Astrocyte of the spinal cord (primary cell): ENCODE measurements at places on chromosomes 1 and 21.
A peak's percentile ranks its signal among the peaks of the same experiment; 100 is the strongest.

DNA sequence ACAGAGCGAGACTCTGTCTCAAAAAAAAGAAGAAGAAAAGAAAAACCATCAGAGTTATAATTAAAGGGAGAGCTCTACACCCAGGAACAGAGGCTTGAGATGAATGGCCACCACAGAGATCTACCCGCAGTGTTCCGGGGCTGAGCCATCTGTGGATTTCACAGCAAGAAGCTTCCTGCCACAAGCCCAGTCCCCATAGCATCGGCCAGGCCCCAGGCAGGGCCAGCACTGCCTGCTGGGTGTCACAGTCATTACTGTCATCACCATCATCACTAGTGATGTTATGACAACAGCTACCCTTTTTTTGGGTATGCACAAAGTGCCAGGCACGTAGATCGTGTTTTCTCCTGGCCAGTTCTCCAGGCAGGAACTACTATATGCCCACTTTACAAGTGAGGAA is 111.6 kb upstream of the VAMP3 start:
- DNase-seq = no peak

GRCh38 chr1:54378157-54378873 is 27.9 kb downstream of the SSBP3 start:
- no peak for DNase-seq

GRCh38 chr21:38773099-38774061 is 32.3 kb upstream of the ETS2 start:
- DNase-seq = peak; percentile 95

DNA sequence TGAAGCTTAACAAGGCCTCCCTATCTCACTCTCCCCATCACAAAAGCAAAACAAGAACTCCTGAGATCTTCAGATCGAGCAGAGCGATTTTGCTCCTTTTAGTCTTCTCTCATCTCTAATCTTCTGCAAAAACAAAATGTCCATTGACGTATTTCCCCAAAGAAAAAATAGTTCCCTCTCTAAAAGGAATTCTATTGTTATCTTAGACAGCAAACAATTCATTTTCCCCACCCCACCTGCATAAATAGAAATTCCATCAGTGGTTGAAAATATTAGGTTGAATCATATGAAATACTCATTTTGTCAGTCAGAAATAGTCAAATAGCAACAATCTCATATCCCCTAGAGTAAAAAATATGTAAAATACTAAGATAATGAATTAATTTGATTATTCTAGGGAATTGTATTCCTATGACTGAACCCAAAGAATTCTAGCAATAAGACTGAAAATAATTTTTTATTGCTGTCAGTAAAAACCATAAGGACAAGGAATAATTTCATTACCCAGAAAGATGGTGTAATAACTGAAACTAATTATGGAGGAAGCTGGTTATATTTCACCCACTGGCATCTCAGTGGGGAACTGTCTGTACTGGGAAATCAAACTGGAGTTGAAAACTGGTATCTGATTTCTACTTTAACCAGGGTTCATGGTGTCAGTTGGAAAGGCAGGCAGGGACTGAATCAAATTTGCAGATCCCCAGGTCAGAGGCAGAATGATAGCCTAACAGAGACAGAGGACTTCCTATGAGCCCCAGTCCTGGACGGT is 51.3 kb downstream of the RHOU start:
- DNase-seq = no peak

GRCh38 chr1:178493301-178493741 is 3.4 kb downstream of the CLEC20A start:
- DNase-seq = no peak

DNA sequence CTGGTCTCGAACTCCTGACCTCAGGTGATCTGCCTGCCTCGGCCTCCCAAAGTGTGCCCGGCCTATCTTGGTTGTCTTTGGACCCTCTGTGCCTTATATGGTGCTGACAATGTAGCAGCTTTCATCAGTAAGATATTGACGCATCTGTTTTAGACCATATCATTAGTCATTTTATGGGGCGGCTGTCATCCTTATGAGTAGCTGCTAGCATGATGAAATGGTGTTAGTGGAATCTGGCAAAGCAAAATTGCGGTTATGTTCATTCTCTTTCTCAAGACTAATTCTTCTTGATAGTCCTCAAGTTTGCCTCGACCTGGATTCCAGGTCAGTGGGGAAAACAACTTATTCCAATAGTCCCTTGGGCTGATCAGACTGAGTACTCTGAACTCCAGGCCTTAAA is 199.9 kb downstream of the PRDM2 start:
- no peak for DNase-seq

GRCh38 chr1:53129891-53130597 is 12.4 kb downstream of the SLC1A7 start:
- DNase-seq = no peak

GRCh38 chr1:203038217-203038741 is 12.0 kb downstream of the PPFIA4 start:
- peak; percentile 66 for DNase-seq

- DNase-seq = no peak
Measured at GRCh38 chr1:212153635-212154034, 118.1 kb downstream of the DTL start.

- DNase-seq = no peak
Measured at GRCh38 chr1:71166178-71167173, 85.6 kb upstream of the ZRANB2 start.

- no peak for DNase-seq
Measured at GRCh38 chr1:111734426-111734825, 4.8 kb downstream of the INKA2 start.

DNA sequence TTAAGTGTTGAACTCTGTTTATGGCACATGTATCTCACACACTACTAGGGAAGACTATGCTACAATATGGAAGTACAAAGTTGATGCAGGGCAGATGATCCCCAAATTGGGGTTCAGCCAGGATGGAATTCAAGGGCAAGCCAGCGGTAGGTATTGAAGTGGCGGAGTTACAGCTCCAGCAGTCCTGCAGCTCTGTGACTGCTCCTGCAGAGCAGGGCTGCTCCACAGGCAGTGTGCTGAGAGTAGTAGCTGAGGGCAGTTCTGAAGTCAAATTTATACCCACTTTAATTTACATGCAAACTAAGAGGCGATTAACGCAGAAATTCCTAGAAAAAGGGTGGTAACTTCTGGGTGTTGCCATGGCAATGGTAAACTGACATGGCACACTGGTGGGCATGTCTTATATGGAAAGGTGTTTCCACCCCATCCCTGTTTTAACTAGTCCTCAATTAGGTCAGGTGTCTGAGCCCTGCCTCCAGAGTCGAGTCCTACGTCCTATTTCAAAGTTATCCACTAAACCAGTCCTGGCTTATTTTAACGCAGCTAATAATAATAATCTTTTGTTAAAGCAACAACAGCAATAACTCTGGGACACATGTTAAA is 20.6 kb upstream of the CENPF start:
- no peak for DNase-seq

GRCh38 chr1:119420638-119421037 is 5.7 kb downstream of the HSD3B2 start:
- no peak for DNase-seq

DNA sequence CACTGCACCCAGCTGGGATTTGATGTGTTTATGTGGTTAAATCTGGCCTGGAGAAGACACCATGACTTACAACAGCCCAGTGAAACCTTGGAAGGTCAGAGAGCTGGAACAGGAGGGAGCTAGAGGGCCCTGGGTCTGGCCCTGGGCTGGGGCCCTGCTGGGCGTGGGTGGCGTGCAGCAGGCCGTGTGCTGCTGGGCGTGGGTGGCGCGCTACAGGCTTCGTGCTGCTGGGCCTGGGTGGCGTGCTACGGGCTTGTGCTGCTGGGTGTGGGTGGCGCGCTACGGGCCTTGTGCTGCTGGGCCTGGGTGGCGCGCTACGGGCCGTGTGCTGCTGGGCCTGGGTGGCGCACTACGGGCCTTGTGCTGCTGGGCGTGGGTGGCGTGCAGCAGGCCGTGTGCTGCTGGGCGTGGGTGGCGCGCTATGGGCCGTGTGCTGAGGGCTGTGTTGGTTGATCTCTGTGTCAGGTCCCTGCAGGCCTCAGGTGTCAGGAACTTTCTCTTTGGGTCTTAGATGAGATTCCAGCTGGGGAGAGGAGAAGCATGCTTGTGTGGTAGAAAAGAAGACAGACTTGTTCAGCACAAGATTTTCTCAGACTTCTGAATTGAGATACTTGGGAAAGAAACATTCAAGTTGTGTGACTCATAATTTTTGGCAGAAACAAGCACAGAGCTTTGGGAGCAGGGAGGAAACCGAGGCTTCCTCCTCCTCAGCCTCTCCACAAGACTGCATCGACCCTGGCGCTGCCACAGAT is 66.0 kb downstream of the COL18A1 start:
- DNase-seq = peak; percentile 93

- peak; percentile 60 for DNase-seq
Measured at GRCh38 chr1:167059045-167059808, 30.9 kb downstream of the GPA33 start.

DNA sequence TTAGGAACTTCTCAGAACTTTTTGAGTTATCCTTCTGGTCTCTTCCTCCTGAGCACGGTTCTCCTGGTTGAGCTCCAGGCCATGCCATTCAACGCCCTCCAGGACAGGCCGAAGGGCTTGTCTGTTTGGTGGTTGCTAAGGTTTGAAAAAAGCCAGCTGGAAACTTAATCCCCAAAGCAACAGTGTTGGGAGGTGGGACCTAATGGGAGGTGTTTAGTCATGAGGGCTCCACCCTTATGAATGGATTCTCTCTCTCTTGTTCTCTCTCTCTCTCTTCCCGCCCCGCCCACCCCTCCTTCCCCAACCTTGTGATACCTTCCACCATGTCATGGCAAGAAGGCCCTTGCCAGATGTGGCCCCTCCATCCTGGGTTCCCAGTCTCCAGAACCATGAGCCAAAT is 829 bp downstream of the KCNE1 start:
- DNase-seq = no peak

DNA sequence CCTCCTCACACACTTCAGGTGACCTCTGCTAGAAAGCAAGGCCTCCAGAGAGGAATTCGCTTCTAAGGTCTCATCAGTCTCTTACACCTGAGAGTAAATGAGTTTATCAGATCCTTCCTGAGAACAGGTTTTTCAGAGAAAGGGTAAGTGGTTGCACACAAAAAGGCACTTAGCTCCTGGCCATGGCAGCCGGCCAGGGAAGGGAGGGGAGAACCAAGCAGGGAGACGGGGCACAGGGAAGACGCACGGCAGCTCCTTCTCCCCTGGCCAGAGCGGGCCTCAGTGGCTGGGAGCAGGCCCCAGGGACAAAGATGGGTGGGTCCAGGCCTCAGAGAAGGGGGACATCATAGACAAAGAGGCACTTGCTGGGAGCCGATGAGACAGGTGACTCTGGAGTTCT is 3.6 kb upstream of the TNNT2 start:
- DNase-seq = no peak

GRCh38 chr21:16580661-16581060 is 850.9 kb downstream of the USP25 start:
- no peak for DNase-seq

DNA sequence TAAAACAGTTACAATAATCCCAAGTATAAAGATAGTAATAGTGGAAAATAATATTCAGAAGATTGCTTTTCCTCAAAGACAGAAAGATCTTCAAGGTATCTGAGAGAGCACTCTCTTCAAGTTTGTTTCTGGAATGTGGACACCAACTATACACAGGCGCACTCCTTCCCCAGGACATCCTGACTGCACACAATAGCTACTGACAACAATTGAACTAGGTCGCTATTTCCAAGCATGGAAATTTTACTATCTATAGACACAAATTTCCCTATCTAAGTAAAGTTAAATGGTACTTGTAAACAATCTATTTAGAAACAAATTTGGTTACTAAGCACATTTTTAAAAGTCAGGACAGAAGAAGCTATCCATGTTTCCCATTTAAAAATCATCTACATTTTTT is 19.1 kb downstream of the ARHGAP29 start:
- no peak for DNase-seq

- no peak for DNase-seq
Measured at GRCh38 chr1:175209493-175209921, 16.9 kb upstream of the KIAA0040 start.

DNA sequence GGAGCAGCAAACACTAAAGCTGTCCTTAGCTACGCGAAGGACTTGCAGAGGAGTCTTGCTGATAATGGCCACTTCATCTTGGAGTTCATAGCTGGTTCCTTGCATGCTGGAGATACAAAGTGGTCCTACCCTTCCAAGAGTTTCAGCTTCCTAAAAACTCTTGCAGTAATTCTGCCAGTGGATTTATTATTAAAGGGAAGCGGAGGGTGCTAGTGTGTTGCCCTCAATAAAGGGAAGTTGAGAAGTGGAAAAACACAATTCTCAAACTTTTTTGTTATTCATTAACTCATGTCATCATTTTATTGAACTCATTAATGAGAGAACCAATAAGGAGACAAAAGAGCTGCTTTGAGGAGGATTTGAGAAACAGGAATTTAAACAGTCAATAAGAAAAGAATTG is 6.5 kb upstream of the HAPLN2 start:
- no peak for DNase-seq

GRCh38 chr21:36615274-36615964 is 83.5 kb upstream of the SIM2 start:
- no peak for DNase-seq

DNA sequence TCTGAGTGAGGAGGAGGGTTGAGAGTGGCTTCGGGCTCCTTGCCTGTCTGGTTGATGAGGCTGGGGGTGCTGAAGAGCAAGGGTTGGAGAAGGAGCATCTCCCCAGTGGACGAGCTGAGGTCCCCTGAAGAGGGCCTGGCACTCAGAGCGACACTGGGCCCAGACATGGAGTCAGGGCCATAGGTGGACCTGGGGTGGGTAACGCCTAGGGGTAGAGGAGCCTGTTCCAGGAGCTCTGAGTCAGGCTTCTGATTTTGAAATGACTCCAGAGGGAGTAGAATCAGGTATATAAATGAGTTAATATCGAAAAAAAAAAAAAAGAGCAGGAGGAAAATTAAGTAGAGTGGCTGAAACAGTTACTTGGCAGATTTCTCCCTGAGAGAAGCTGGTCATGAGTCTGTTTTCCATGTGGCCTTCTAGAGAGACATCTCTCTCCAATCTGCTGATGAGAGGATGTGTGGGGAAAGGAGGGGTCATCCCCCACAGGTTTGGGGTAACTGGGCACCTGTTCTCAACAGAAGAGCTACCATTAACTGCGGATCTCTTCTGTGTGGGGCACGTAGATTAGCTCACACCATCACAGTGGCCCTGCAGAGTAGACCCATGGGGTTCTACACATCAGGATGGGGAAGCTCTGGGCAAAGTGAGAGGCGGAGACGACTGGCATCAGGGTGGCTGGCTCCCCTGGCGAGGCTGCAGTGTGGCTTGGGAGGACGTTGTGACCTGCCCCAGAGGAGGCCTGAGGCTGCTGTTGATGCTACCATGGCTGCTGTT is 115.5 kb downstream of the DHRS3 start:
- no peak for DNase-seq

GRCh38 chr1:19597496-19598309 is 46.4 kb upstream of the NBL1 start:
- DNase-seq = peak; percentile 50

- DNase-seq = peak; percentile 71
Measured at GRCh38 chr21:15121655-15122120, 56.9 kb upstream of the NRIP1 start.
